ENCODE measurements at places on chromosomes 5 and 9.

- DNase-seq: no peak
Observed at GRCh38 chr9:88197781-88198340, 59.6 kb upstream of the SPATA31C2 start.

GRCh38 chr5:108655750-108656450 lies 91.8 kb upstream of the FER start:
- no peak for DNase-seq

- no peak for DNase-seq
Observed at GRCh38 chr9:125908966-125909365, 161.8 kb downstream of the PBX3 start.

DNA sequence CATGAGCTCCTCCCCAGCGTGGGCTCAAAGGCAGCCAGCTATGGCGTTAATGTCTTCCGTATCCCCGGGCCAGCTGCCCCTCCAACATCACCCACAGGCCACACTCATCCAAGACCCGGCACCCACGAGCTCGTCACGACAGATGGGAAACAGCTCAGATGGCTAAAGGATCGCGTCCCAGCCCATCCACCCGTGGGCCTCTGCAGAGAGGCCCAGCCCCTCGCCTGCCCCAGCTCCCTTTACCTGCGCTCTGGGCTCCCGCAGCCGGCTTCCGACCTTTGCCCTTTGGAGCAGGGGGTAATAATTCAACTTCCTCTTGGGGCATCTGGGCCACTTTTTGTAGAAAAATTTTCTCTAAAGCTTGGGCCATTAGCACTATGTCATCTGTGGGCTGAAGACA lies 16.5 kb downstream of the BRD3 start:
- no peak for DNase-seq

DNA sequence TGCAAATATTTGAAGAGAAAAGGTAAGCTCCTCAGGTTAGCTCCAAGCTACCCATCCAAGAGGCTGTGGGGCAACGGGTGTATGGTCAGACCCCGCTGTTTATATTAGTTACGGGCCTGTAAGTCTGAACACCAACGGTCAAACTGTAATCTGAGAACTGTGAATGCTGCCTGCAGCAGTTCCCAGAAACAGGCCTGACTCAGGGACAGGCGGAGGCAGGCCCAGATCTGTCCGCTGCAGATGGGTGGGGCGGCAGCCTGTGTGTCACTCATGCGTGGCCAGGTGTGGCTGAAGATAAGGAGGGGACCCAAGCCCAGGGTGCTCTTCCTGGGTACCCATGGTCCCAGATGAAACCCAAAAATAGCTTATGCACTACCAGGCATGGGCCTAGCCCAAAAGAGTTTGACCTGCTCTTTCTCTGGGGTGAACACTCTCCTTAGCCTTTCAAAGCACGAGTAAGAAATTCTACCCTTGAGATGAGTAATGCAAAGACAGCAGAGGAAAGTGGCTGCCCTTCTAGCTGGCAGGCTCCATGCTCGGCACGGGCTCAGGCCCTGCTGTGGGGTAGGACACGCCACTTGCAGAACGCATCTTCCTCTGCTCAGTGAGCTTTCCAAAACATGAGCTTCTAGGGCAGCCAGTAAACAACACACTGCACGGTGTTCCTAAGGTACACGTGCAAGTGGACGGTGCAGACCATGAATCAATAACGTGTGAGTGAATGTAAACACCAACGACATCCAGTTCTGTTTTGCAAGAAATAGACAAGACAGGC lies 9.1 kb downstream of the UBAC1 start:
- no peak for DNase-seq

DNA sequence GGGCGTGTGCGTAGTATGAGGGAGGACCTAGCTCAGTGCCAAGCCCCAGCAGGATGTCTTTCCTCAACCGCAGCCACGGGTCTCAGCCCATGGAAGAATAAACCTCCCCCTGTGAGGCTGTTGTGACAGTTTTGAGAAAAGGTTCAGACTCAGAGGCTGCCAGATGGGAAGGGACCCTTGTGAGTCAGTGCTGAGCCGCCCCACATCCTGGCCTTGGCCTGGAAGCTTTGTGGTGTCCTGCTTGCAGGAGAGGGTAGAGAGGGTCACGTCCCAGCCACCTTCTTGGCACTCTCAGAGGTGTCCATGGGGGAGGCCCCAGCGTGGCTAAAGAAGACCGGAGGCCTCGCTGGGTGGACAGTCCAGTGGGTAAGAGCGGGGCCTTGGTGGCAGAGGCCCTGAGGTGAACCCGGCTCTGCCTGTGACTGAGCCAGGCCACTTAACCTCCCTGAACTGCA lies 2.8 kb downstream of the GRHPR start:
- DNase-seq: no peak

DNA sequence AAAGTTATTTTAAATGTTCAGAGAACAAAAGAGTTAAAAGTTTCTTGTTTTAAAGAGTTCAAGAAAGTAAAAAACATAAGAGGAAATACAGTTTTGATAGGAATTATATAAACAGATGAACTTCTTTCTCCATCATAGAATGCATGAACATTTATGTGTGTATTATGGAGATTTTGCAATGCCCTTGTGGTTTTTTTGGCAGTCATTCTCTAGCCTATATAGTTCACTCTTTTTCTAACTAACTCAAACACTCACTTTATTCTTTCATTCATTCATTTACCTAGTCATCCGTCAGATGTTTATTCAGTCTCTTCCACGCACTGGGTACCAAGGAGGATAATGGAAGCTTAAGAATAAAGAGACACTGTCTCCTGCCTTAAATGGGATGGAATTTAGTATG lies 195.9 kb upstream of the VLDLR start:
- no peak for DNase-seq

DNA sequence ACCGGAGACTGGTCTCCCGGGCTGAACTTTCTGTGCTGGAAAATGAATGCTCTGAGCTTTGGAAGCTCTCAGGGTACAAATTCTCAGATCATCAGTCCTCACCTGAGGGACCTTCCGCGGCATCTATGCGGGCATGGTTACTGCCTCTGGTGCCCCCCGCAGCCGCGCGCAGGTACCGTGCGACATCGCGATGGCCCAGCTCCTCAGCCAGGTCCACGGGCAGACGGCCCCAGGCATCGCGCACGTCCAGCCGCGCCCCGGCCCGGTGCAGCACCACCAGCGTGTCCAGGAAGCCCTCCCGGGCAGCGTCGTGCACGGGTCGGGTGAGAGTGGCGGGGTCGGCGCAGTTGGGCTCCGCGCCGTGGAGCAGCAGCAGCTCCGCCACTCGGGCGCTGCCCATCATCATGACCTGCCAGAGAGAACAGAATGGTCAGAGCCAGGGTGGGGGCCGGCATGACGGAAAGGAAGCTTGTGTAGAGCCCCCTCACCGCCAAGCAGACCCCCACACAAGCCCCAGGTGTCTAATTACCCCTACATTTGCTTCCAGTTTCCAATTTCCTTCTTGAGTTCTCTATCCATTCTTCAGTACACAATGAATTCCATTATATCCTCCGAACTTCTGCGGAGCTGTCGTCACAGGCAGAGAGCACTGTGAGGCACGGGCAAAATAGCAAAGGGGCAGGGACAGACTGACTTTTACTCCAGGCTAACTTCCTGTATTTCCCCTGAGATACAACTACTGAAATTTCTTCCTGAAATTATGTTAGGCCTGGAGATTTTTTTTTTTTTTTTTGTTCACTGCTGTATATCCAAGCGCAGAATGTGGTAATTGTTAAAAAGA lies 23.2 kb downstream of the CDKN2A start:
- no peak for DNase-seq

DNA sequence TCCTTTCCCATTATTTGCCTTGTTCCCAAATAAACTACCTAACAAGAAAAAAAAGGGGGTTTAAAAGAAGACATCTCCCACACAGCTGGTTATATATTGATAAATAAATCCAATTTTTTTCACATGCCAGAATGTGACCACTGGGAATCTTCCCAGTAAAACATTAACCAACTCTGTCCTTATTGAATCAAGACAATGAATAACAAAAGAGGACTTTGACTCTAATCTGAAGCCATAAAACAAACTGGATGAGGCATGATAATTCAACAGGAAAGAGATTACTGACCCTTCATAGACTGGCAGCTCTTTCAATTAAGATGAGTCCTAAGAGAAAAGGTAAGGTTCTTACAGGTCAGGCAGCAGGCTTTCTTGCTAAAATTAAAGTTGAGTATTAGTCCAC lies 165.8 kb upstream of the CDH6 start:
- DNase-seq: no peak

DNA sequence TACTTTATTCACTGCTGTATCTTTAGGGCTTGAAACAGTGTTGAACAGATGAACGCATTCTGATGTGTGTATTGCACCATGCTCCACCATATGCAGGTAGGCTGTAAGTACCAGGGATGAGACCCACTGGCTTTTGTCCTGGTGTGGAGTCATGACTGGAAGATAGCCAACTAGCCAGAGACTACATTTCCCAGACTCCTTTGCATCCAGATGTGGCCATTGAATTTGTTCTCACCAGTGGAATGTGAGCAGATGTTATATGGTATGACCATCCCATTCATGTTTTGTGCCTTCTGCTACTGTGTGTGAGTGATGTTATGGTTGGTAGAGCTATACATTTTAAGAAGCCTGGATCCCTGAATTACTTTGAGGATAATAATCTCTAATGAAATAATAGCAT lies 7.4 kb upstream of the FBXL7 start:
- DNase-seq: no peak

- DNase-seq: no peak
Observed at GRCh38 chr9:91210318-91210717, 151.4 kb downstream of the AUH start.

GRCh38 chr9:6877671-6878161 lies 119.9 kb downstream of the KDM4C start:
- DNase-seq: no peak

DNA sequence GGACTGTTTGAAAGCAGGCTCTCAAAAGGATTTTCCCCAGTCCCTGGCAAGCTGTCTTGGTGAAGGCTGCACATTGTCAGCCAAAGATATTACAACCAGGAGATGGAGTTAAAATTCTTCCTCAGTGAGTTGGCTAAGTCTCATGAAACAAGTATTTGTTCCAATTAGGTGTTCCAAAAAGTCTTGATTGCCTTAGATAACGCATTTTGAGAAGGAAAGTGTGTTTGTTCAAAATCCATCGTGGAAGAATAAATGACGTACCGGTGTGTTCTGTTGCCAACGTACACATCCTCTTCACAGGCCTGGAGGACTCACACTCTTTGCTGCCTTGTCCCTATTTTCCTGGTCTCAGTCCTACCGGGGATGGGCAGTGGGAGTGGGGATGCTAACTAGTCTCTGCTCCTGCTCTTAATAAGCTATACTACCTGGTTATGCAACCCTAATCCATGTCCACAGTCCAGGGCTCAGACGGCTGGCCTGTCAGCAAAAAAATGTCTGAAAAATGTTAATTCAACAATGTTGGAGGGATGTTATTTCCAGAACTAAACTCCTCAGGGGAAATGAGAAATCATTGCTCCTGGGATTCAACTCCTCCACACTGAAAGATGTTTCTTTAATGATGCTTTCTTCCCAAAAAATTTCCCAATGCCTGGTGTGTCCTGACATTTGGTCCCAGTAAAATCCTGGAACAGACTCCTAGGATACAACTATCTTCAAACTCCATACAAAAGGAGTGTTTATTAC lies 175.3 kb upstream of the KLF9 start:
- no peak for DNase-seq

DNA sequence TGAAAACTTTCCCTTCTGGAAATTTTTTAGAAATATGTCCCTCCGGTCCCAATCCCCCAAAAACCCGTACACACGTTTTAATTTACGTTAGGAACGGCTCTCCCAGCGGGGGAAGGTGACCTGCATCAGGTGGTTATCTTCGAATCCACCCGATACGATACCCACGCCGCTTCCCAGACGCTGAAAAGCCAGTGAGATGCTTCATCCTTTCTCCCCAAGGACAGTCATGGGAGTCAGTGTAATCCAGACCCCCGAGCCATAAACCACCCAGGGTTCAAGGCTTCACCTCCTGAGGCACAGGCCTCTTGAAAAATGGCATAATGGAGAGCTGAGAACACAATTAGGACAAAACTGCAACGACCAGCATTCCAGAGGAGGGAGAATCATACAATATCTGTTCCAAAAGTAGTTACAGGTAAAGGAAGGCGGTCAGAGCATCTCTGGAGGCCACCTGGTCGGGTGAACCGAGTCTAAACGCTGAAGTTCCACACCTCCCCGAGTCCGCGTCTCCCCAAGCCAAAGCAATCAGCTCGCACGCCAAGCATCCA lies 857 bp downstream of the FAM169A start:
- DNase-seq: no peak

DNA sequence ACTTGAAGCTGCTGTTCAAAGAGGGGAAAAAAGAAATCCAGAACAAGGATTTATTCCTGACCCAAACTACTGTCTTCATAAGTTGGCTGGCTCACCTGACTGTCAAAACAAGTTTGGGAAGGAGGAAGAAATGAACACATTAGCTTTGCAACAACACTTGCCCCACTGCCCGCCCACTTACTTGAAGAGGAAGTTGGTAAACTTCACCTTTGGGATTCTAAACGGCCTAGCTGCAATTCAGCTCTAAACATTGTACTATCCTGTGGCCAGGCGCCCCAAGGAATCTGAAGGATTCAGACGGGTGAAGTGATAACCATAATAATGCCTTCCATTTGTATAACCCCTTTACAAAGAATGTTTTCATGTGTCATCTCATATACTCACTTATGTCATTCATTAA lies 199.4 kb downstream of the ARRDC3 start:
- DNase-seq: no peak

- no peak for DNase-seq
Observed at GRCh38 chr5:51731421-51732029, 348.3 kb downstream of the ISL1 start.

- no peak for DNase-seq
Observed at GRCh38 chr9:116796669-116797068, 109.6 kb downstream of the TRIM32 start.

GRCh38 chr5:36457511-36458270 lies 148.7 kb upstream of the SLC1A3 start:
- DNase-seq: no peak

DNA sequence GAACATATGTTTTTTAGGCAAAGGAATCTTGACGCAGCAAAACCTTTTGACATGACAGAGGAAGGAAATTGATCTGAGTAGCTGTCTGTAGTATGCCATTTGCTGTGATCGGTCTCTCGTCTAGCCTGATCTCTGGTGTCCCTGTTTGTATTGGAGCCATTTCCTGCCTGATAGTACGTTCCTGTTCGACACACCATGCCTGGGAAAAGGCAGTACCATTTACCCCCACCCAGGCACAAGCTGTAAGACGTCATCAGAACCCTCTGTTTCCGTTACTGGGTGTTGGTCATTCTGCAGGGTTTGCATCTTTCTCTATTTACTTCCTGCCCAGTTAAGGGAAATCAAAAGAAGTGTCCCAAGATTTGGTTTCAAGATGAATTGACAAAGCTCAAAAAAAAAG lies 129.7 kb downstream of the CEMIP2 start:
- no peak for DNase-seq

GRCh38 chr9:129656795-129657390 lies 8.6 kb upstream of the PRRX2 start:
- DNase-seq: no peak
